ENCODE measurements at places on chromosomes 2 and 18. TPM values are rescaled to one million over a fixed set of nuclear protein-coding genes. Genes with fewer than 3 reads are reported as not detected.

CYTIP gene
- not detected for total RNA-seq

RBM44 gene
- total RNA-seq, result not detected

IL1R1 gene
- total RNA-seq, result 4.7 TPM

TMEM127 gene
- total RNA-seq, result 21.2 TPM

DSG1 gene
- 0.38 TPM for total RNA-seq

AKAIN1 gene
- not detected for total RNA-seq

NDC80 gene
- 9.5 TPM for total RNA-seq

RNU2-63P gene
- total RNA-seq, result under 0.01 TPM

EFEMP1 gene
- 215 TPM for total RNA-seq

VWA3B gene
- 0.08 TPM for total RNA-seq

TBR1 gene
- total RNA-seq, result not detected

CD207 gene
- not detected for total RNA-seq

FAM228A gene
- total RNA-seq, result not detected

ORC4 gene
- total RNA-seq, result 51.9 TPM

NCL gene
- total RNA-seq, result 194 TPM

MYL1 gene
- total RNA-seq, result not detected

Data from hair follicular keratinocyte (primary cell).